NCI-H446 treated with DMSO at 0.1 percent for 48 hours (cell line): ENCODE measurements at places on chromosomes 1 and 21.

DNA sequence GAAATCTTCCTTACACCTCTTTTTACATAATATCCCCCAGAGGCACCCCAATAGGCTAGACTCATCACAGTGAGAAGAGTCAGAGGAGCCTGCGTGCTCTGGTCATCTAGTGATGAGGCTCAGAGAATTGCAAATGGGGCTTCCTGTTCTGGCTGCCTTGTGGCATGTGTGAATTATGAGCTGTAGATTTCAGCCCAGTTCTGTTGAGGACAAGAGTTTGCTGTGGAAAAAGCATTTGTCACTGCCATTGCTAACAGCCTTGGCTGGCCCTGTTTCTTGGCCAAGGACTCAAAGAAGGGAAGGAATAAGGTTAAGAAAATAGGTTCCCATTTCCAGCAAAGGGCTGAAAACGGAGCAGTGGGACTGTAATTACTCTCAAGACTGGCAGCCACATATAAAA, 30.7 kb downstream of the MRAP start:
- DNase-seq = no peak

- no peak for DNase-seq
Observed at GRCh38 chr1:50251702-50252101, 143.0 kb downstream of the ELAVL4 start.

- DNase-seq = no peak
Observed at GRCh38 chr1:29565490-29565889, 329.2 kb downstream of the PTPRU start.

DNA sequence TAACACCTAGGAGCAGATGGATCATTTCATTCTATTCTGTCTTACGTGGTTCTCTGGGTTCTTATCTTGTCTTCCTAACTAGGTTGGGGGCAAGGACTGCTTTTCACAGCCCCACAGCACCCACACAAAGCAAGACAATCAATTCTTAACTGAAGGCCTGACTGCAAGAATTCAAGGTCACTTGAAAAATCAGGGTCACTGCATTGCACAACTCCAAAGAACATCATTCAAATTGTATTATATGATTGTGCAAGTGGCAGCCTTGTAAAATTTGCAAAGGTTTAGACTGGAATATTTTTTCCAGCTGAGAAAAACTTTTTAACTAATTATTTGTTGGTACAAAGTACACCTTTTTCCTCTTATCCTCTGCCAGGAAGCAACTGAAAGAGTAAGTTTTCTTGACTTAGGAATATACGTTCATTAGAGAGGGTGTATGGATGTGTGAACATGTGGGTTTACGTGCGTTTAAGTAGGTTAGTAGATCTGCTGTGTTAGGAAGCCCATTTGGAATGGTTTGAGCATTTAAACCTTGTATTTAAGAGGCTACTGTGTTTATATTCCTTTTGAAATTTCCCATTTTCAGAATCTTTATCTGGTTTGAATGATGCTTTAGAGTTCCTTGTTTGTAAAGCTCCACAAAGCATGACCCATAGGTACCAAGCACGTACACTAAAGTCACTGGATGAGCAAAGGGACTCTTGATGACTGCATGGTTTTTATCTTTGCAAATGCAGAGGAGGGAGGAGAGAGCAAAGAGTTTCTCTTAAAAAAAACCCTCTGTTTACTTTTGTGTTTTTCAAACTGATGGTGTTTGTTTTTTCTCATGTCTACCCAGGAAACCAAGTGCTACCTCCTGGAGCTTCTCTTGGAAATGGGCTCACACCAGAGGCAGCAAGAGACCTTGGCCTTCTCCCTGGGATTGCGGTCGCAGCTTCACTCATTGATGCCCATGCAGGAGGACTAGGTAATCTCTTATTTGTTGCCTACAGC, 214.9 kb downstream of the FGGY start:
- no peak for DNase-seq

GRCh38 chr1:160907976-160908375, 23.0 kb upstream of the ITLN1 start:
- no peak for DNase-seq

GRCh38 chr21:38493549-38494250, 4.6 kb downstream of the ERG start:
- no peak for DNase-seq

DNA sequence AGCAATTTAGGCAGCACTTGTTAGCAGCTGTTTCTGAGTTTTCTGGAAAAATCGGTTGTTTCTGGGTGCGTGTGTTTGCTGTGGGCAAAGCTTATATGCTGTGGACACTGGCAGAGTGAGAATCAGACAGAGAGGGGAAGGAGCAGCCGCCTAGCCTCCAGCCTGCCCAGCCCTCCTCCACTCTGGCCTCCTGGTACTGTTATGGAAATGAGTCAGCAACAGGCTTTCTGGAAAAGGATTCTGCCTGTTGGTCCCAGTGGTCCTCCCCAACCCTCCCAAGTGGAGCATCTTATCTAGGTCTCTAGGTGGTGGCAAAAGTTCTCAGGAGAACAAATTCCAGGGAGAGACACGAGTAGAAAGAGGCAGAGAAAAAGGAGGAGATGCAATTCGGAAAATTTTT, 42.2 kb upstream of the GOLT1A start:
- no peak for DNase-seq

DNA sequence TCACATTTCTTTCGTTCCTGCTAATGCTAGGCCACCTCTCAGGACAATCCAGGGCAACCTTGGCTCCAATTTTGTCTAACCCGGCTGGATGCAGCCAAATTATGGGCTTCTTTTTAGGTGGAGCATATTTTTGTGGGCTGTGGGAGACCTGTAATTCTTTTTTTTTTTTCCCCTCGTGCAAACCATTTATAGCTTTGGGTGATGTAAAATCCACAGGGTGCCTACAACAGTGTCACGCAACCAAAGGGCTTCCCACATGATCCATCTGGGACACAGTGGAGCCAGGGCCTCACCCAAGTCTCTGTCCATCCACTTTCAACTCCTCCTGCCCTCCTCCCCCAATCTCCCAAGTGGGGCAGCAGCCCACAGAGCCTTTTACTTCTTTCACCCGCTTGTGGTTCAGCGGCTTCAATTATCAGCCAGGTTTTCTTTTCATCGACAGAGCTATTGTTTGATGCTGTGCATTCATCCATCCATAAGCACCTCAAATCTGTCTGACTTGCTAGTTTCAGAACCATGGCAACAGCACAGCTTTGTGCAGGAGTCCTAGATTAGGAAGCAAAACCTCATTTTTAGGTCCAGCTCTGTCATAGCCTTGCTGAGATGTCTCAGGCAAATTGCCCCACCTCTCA, 10.0 kb upstream of the OVAAL start:
- no peak for DNase-seq

DNA sequence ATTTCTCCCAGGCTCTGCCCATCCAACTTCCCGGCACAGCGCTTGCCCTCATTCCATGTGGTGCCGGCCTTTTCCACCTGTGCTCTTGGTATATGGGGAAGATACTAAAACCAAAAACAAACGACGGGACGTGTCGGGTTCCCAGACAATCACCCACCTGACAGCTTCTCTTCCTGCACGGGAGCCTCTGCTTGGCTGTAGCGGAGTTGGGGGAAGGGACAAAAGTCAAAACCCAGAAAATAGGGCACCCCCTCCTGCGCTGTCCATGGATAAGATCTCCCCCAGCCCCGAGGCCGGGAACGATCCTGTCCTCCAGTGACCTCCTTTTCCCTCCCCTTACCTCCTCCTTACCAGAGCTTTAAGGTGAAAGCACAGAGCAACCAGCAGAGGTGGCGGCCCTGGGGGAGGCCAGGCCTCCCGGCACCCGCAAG, 640 bp downstream of the JTB start:
- DNase-seq = no peak

DNA sequence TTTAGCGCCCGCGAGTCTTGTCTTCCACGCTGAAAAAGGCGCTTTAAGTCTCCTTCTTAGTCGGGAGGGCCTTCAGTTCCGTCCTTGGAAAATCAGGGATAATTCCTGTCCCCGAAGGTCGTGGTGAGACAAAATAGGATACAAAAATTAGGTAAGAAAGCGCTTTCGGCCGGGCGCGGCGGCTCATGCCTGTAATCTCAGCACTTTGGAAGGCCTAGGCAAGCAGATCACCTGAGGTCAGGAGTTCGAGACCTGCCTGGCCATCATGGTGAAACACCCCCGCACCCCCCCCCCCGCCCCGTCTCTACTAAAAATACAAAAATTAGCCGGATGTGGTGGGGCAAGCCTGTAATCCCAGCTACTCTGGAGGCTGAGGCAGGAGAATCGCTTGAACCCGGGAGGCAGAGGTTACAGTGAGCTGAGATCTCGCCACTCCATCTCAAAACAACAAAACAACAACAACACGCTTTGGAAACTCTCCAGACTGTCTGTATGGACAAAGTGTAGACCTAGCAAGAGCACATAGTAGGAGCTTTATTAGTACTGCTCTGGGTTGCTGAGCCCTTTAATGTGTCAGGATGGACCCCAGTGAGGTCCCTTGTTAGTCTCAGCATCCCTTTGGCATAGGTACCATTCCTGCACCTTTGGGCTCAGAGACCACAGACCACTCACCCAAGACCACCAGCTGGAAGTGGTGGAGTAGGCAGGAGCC, 790 bp upstream of the TMEM54 start:
- DNase-seq = no peak

DNA sequence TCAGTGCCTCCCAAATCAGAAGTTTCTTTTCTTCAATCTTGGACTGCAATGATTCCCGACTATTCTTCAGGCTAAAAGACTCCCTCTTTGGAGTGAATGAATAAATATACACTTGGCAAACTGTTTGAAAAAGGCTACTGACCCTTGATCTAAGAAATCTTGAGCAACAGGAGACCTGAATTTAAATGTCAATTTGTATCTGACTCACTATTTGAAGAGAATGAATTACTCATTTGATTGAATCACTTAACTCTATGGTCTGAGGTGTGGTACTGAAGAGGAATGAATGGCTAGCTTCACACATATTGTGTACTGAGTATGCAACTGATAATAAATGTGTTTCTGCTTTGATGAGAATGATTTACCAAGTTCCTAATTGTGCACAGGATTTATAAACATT, 4.6 kb upstream of the SMG7 start:
- DNase-seq = no peak

- no peak for DNase-seq
Observed at GRCh38 chr1:38992412-38993111, 1.5 kb downstream of the AKIRIN1 start.

GRCh38 chr1:52139817-52140540, 1.9 kb upstream of the ZFYVE9 start:
- no peak for DNase-seq

DNA sequence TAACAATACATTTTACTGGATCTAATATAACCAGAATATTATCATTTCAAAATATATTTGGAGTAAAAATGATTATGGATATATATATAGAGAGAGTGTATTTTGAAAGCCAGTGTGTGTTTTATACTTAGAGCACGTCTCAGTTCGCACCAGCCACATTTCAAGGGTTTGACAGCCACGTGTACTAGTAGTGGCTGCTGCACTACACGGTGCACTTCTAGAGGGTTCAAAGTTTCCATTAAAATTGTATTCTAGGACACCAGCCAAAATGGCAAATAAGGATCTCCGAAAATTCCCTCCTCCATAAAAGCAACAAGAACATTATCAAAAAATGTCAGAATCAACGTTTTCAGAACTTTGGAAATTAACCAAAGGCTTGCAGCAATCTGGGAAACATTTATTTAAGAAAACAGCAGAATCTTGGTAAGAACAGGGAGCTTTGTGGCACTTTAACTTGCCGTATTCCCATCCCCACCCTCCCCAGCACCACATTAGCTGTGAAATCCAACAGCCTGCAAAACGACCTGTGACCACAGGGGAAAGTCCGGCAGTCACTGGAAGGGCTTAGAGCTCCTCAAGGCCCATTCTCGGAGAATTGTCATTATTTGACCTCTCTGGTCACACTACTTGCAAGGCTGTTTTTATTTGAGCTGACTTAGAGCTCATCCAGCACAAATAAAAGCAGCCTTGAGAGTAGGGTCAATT, 33.5 kb upstream of the MRPS6 start:
- no peak for DNase-seq

- DNase-seq = no peak
Observed at GRCh38 chr1:234769284-234769985, 159.5 kb upstream of the IRF2BP2 start.

GRCh38 chr1:5465281-5465711, 526.9 kb downstream of the NPHP4 start:
- no peak for DNase-seq

- no peak for DNase-seq
Observed at GRCh38 chr1:31830511-31830910, 14.7 kb upstream of the SPOCD1 start.

DNA sequence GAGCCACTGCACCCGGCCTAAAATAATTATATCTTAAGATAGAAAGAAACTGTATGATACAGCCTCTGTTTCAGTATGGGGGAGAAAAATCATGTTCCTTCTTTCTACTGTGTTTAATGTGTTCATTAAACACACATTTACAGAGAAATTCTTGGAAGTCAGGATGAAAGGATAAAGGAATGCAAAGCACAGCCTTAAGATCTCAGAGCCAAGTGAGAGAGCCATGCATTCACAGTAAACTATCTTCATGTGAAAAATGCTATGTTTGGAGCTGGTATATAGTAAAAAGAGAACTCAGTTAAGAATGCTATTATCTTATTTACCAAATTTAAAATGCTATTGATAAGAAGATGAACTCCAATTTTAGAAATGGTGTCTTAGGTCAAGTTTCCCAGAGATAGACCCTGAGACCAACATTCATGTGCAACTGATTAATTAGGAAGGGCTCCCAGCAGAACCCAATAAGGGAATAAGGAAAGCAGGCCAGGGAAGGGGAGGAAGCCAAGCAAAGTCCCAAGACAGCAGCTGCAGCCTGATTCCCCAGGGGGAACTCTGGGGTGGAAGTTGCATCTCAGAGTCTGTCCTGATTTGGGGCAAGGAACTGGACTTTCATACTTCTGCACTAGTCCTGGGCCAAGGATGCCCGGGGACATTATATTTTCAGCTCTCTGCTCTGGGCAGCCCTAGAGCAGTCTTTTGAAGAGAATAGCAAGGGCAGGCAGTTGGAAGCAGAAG, 130.0 kb upstream of the ZNF648 start:
- DNase-seq = no peak

DNA sequence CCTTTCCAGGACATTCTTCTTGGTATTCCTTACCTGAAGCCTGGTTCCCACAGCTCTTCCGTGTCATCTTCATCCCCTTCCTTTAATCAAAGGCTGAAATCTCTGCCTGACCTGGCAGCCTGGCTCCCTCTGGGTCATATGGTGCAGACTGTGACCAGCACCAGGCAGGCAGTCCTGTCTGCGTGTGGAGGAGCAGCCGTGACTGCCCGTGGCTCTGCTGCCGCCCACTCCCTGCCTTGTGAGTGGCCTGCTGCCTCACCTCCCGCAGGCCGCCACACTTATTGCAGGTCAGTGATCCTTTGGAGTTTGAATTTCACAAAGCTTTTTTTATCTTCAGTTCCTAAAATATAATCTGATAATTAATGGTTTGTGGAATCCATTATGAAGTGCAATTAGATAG, 36.2 kb upstream of the EPHA8 start:
- DNase-seq = no peak

GRCh38 chr1:85681087-85681486, 27.1 kb downstream of the ZNHIT6 start:
- no peak for DNase-seq

- no peak for DNase-seq
Observed at GRCh38 chr1:96144636-96145035, 576.9 kb upstream of the PTBP2 start.
